ENCODE measurements at places on chromosomes 7 and 10. TPM values are rescaled to one million over a fixed set of nuclear protein-coding genes. Genes with fewer than 3 reads are reported as not detected.

The MPLKIP gene
- total RNA-seq = 31.2 TPM

The SPDYE6 gene
- total RNA-seq = not detected

The CHST15 gene
- 36.3 TPM for total RNA-seq

DNA sequence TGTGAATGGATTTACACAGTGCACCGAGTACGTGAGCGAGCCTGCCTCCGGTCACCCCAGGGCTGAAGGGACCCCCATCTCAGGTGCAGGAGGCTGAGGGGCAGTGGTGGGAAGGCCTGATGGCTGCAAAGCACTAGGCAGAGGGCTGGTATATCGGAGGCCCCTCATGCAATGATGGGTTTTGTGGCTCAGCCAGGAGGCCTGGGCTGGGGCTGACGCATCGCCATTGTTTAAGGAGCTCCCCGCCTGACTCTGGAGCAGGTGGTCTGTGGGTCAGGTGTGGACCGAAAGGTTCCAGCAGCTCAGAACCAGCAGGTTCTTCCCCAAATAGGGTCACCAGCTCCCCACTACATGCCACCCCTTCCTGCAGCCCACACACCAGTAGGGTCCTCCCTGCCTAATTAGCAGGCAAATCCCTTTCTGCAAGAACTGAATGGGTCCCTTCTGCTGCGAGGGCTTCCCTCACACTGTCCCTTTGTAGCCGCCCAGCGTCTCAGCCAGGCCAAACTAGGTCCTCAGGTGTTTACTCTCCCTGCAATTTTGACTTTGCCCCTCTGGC, 33.0 kb downstream of the OAT start:
- DNase-seq = no peak

DNA sequence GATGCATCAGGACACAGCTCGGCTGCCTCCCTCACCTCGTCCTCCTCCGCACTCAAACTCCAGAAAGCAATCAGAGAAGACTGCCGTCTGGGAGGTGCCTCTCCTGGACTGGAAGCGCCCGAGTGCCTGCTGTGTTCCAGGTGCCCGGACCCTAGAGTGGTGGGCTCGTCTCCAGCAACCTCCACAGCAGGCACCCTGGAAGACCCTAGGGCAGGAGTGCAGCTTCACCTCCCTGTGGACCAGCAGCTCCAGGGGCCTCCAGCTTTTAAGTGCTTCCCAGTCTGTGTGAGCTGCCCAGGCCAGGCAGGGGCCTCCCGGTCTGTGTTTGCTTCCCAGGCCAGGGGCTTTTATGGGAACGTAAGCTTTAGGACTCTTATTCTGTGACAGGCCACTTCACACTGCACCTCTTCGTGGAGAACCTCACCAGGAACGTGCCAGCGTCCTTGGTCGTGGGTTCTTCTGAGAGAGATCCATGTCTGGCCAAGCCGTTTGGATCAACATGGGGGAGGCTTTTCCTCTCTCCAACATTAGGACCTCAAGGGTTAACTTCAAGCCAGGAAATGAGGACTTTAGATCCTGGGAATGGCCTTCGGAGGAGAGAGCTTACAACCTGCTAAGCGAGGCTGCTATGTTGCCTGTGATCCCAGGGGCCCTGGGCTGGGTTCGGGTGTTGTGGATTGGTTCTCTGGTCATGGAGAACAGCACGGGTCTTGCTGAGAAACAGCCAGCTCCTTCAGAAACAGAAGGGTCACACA, 5.9 kb upstream of the PWWP2B start:
- DNase-seq = no peak

GRCh38 chr10:71379118-71379766, 17.5 kb upstream of the CDH23 start:
- DNase-seq = no peak

GRCh38 chr7:66376264-66376945, 171.3 kb downstream of the TPST1 start:
- DNase-seq = no peak
